ENCODE measurements at places on chromosomes 3 and 15. TPM values are rescaled to one million over a fixed set of nuclear protein-coding genes. Genes with fewer than 3 reads are reported as not detected.

DNA sequence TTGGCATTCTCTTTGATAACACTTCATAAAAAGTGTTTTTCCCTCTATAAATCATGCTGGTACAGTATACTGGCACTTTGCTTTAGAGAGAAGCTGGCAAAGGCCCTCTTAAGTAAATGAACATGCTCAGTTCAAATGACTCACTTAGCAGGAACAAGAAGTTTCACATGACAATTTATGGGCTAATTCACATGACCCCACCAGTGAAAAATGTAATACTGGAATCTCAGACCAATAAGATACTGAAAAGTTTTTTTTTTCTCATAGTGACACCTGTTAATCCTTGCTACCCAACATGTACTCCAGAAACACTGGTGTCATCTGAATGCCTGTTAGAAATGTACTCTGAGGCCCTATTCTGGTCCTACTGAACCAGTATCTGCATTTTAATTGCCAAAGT is 13.9 kb downstream of the BTBD1 start:
- no peaks in the 10 kb centered on the region for H3K4me1 ChIP-seq
- DNase-seq = no peak
- no peaks in the 10 kb centered on the region for H3K27me3 ChIP-seq

GRCh38 chr3:189586941-189587663 is 44.1 kb upstream of the TP63 start:
- no peak overlapping the region for H3K27ac ChIP-seq
- no peaks in the 10 kb centered on the region for H3K4me1 ChIP-seq
- no peak overlapping the region for H3K4me3 ChIP-seq
- DNase-seq = no peak
- H3K27me3 ChIP-seq = no peaks in the 10 kb centered on the region

DNA sequence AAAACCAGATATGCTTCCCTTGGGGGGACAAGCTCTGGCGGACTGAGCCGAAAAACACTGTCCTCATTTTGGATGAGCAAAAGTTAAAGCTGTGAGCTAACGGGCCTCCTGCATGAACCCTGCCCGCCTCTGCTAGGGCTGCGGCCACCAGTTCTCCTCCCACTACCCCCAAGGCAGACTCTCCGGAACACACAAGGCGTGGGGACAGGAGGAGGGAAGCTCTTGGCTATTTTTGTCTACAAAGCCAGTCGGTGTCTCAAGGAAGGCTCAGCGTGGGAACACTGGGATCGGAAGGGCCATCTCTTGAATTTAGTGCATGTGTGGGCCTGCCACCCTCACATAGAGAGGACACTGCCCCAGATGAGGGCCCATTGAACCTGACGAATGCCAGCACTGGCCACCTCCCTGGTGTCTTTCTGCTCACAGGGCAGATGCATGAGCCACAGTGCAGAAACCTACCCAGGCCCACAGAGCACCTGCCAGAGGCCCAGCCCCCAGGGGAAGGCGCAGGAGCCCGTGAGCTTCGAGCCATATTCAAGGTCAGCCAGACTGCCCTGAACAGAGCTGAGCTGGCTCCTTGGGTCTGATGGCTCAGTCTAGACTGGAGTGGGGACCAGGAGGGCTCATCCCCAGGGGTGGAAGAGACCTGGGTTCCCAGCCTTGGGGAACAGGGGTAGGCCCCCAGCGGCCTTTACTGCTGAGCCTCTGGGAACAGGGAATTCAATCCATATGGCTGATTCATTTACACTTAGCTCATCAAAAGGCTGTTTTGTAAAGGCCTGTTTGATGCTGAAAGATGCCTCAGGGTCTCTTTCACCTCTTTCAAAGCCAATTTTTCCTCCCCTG is 38.3 kb downstream of the HCN4 start:
- no peak for DNase-seq
- H3K27me3 ChIP-seq = no peaks in the 10 kb centered on the region
- H3K4me3 ChIP-seq = no peak overlapping the region
- no peaks in the 10 kb centered on the region for H3K4me1 ChIP-seq
- H3K27ac ChIP-seq = no peak overlapping the region

GRCh38 chr3:151639418-151639740 is 94.3 kb upstream of the AADACL2 start:
- no peak overlapping the region for H3K4me3 ChIP-seq
- no peak for DNase-seq
- no peaks in the 10 kb centered on the region for H3K36me3 ChIP-seq
- no peaks in the 10 kb centered on the region for H3K27me3 ChIP-seq
- no peaks in the 10 kb centered on the region for H3K4me1 ChIP-seq

The SLC6A11 gene
- total RNA-seq = not detected

The SAMD7 gene
- not detected for total RNA-seq
